ENCODE measurements at places on chromosomes 11 and 22.

DNA sequence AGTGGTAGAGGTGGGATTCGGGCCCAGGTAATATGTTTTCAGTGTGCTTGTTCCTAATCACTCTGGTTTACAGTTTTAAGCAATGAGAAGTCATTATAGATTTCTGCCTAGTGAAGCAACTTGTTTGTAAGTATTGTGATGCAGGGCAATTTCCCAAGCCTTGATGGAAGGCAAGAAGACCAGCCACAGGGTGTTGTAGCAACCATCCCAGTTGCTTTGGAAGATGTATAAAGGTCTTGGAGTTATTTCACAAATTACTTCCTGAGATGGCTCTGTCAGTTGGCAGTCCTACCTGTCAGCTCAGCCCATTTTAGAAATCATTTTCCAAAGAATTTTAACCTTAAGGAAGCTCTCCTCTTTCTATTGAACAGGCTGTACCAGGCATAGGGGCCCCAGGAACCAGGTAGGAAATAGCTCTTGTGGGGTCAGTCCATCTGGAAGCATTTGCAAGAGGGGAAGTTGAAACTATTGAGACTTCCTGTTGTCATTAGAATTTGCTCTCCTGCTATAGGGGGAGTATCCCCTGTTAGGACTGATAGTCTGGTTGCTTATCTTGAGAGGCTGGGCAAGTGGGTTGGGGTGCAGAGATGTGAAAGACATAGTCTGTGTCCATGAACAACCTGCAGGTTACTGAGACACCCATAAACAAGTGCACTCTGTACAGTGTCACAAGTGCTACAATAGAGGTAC is 47.9 kb downstream of the STIM1 start:
- DNase-seq, result no peak

DNA sequence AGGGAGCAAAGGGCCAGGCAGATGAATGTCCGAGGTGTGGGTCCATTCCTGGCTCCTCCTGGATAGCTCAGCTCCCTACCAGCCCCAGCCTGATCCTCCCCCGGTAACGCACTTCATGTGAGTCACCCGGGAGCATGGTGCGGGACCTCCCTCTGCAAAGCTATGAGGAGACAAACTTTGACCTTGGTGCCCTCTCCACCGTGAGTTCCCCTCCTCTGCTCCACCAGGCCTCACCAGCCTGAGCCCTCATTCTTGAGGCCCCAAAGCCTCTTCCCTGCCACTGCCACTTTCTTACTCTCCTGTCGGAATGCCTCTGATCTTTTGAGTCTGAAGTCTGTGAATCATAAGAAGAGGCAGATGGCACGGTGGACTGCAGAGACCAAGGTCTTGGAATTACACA is 37.4 kb upstream of the CD82 start:
- no peak for DNase-seq

DNA sequence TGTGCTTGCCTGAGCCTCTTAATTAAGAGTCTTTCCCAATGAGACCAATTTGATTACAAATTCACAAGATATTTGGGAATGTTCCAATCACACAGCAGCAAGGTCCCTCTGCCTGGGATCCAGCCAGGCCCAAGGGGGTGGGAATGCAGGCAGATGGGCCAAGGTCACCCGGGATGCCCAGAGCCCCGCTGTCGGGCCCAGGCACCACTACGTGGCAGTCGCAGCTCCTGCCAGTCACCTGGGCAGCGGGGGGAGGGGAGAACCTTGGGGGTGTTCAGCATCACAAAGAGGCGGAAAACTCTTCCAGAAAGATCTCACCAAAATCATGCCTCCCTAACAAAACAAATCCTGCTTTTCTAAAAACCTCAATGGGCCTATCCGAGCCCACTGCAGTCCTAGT is 30.9 kb downstream of the PPM1F start:
- DNase-seq, result no peak

- no peak for DNase-seq
Observed at GRCh38 chr11:112644410-112645131, 316.6 kb upstream of the NCAM1 start.

DNA sequence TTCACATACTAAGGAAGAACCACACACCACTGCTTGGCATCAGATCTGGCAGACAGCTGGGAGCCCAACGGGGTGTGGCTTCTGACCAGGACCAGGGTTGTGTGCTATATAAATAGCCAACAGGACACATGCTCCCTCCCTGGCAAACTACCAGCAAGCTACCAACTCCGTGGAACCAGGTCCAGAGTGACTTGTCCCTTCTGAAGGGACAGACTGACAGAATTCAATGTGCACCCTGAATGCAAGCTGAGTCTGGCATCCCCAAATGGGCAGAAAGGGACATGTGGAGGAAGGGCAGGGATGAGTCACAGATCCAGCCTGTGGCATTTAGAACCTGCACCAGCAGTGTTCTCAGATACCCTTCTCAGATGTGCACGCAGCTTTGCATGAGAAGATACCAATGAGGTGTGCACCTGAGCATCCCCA is 92.9 kb downstream of the MICAL3 start:
- no peak for DNase-seq

GRCh38 chr11:14567064-14567651 is 47.0 kb upstream of the PSMA1 start:
- DNase-seq, result no peak

- DNase-seq, result no peak
Observed at GRCh38 chr11:86629045-86629706, 43.2 kb downstream of the ME3 start.

GRCh38 chr11:19995145-19995544 is 165.1 kb downstream of the DBX1 start:
- DNase-seq, result no peak

GRCh38 chr22:40410272-40410671 is 39.9 kb downstream of the SGSM3 start:
- DNase-seq, result no peak

- DNase-seq, result no peak
Observed at GRCh38 chr11:76185931-76186401, 20.3 kb downstream of the WNT11 start.

- DNase-seq, result no peak
Observed at GRCh38 chr11:36222831-36223635, 66.2 kb downstream of the COMMD9 start.

DNA sequence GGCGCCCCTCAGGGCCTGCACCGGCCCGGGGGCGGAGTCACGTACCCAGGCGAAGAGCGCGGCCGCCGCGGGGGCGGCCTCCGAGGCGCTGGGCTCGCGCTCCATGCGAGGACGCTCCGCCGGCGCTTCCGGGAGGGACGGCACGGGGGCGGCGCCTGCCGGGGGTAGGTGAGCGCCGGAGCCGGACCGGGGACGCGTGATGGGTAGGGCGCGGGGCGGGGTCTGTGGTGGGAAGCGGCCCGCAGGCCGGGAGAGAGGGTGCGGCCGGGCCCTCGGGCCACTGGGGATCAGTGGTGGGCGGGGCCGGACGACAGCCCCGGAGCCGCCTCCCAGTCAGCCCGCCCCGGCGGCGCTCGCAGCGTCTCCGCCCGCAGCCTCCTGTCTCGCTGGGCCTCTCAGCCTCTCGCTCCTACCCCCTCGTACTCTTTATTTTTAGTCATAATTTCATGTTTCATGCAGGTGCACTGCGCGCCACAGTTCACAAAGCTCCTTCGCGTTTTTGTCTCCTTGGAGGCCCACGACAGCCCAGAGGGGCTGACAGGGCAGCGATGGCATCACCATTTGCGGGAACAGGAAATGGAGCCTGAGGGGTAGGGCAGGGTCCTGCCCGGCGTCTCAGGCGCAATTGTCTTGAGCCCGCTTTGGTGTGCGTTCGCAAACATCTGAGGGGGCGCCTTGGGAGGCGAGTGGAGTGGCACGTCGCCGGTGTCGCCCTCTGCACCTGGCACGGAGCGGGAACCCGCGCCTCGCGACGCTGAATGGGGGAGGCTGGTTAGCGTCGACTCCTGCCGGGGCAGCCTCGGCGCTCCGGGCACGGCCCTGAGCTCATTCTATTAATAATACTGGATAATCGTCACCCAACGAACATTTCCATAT is at the start of gene SERGEF:
TSS of gene SERGEF (minus strand) at position 142 of the 876 bp plus-strand sequence. CDS start at position 105, 37 bp downstream.
- peak; percentile 96 for DNase-seq

- no peak for DNase-seq
Observed at GRCh38 chr11:15920856-15921629, 435.3 kb downstream of the SOX6 start.

DNA sequence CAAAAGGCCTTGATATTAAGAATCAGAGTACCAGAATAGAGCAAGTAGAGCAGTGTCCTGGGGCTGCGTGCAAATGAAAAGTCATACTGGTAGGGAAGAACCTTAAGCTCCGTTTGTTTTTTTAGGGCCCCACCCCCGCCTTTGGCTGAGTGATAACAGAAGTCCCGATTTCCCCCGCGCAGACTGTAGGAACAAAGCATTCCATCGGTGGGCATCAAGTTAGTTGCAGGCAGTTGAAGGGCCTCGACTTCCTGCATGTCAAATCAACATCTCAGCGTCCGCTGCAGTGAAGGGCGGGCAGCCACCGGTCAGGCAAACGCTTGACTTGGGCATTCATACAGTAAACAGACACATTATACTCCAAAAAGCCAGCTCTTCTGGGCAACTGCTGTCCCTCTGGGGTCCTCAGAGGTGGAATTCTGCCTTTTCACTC is 11.7 kb downstream of the LRP4 start:
- DNase-seq, result no peak

Data from CD4-positive, alpha-beta T cell treated with Interleukin-6 at 100 ng/mL for 8 hours (primary cell).